A172 (cell line): ENCODE measurements at places on chromosomes 7 and 10.

GRCh38 chr7:70565721-70566370, 566.1 kb upstream of the GALNT17 start:
- no peak for DNase-seq

- no peak for DNase-seq
Observed at GRCh38 chr10:95706573-95706972, 12.8 kb upstream of the TCTN3 start.

- DNase-seq = peak; percentile 98
Observed at GRCh38 chr10:33273295-33274002, 61.0 kb downstream of the NRP1 start.

GRCh38 chr7:111763221-111763801, 201.0 kb upstream of the IMMP2L start:
- peak; percentile 59 for DNase-seq

DNA sequence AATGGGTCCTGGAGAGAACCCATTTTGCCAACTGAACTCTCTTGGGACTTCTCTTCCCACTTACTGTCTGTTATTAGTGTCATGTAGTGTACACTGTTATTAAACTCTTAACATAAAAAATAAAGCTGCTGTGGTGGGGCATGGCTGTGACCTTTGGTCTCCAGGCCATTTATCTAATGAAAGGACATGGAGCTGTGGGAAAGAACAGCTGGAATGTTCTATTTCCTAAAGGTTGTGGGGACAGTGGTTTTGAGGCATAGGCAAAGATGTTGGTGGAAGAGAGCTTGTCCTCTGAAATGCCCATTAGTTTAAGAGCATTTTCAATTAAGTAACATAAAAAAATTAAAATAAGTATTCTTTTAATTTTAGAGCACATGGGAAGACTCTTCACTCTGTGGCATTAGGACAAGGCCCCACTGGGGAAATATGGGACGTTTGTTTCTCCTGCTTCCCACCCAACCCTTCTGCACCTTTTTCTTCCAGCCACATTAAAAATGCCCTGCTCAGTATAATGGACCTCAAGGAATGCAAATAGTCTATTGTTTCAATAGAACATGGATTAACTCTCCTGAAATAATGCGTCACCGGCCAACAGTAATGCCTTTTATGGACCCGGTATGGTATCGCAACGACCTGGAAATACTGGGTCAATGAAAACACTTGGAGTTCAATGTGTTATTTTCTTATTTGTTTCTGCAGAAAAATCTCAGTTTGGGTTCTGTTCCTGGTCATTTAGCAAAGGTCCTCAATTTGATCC, 149.6 kb downstream of the BUB3 start:
- DNase-seq = no peak

DNA sequence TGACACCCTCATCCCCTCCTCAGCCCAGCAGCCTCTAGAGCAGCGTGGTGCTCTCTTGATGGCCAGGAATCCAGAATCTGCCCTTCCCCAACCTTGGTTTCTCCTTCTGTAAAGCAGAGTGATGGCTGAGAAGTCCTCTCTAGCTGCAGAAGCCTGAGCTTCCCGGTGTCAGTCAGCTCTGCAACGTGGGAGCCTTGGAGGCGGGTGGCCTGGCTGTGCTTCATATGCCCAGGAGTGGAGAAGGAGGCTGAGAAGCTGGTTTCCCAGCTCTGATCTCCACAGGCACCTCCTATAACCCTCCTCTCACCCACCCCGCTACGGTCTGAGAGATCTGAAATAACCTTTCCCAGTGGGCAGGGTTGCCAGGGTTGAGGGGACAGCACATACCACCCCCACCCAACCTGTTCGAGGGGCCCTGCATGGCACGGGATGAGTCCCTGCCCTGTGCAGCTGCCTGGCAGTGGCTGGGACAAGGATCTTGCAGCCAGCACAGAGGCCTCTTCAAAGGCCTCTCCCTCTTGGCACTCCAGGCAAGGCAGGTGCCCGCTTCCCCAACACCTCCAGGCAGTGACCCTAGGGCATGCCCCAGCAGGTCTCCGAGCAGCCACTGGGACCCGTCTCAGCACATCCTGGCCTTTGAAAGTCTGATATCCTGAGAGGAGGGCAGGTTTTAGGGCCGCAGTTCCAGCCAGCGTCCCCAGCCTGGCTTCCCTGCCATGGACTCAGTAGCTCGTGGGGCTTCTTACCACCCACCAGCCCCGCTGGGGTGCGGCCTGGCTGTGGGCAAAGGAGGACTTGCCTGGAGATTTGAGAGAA, 18.3 kb upstream of the SLC29A3 start:
- DNase-seq = no peak

DNA sequence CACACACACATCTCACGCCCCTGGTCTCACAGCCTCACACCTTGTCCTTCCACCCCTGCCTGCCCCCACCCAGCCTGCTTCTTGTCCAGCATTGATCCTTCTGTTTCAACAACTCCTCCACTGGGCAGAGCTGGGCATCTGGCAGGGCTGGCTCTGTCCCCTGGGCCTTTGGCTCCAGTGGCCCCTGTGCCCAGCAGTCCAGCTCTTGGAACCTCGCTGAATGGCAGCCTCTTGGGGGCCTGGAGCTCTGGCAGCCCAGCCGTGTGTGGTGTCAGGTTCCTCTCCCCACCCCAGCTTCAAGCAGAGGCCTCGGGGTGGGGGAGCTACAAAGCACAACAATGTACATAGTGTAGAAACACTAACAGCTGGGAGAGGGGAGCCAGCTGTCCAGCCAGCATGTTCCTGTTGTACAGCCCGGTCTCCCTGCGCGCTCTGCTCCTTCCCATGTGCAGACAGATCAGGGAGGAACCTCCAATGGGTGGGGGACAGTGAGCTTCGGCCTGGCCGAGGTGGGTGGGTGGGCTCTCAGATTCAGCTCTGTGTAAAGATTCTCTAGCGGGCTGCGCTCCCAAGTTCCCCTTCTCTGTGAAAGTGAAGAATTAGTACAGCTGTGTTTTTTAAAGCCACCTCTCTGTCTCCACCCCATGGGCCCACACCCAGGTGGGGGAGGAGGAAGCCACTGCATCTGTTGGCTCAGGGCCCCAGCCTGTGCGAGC, 19.4 kb downstream of the ZMIZ2 start:
- DNase-seq = no peak

DNA sequence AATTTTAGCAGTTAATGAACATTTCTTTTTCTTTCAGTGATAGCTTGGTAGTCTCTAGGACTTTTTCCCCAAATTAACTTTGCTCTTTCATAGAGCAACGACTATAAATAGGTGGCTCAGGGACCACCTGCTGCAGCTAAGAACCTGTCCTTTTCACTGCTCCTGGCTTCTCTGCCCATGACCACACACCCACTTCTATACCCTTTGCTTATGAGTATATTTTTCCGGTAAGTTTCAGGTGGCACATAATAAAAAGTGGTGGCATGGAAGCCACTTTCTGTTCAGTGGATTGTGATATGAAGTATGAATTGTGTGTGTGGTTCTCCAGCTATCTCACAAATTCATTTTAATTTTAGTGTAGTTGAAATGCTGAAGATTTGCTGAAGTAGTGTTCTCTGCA, 1.2 kb downstream of the ING3 start:
- no peak for DNase-seq

DNA sequence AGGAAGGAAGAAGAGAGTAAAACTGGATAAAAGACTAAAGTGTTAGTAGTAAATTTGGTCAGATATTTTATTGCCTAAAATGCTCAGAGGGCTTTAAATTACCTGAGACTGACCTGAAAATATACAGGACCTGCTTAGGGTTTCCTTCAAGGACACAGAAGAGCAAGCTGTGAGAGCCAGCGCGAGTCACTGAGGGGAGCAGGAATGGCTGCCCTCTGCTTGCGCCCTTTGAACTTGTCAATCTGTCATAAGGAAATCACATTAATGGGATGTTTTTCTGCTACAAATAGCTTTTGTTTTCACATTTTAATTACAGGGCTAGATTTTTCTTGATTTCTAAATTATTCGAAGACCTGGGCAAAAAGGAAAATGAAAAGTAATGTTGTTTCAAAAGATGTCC, 26.9 kb downstream of the DNAJB9 start:
- DNase-seq = no peak
